ENCODE measurements at places on chromosomes 2 and 18. TPM values are rescaled to one million over a fixed set of nuclear protein-coding genes. Genes with fewer than 3 reads are reported as not detected.

The CYP27A1 gene
- 0.39 TPM for total RNA-seq

The SERPINB13 gene
- total RNA-seq, result not detected

The MYCN gene
- total RNA-seq, result not detected

The SLC5A7 gene
- not detected for total RNA-seq

The STPG4 gene
- 0.21 TPM for total RNA-seq

The SMAD7 gene
- total RNA-seq, result 181 TPM

The NAPG gene
- 37.9 TPM for total RNA-seq
